ENCODE measurements at places on chromosomes 12 and 14.
A peak's percentile ranks its signal among the peaks of the same experiment; 100 is the strongest.

GRCh38 chr14:49971156-49972130 lies 78.6 kb downstream of the ARF6 start:
- peak; percentile 44 for DNase-seq

DNA sequence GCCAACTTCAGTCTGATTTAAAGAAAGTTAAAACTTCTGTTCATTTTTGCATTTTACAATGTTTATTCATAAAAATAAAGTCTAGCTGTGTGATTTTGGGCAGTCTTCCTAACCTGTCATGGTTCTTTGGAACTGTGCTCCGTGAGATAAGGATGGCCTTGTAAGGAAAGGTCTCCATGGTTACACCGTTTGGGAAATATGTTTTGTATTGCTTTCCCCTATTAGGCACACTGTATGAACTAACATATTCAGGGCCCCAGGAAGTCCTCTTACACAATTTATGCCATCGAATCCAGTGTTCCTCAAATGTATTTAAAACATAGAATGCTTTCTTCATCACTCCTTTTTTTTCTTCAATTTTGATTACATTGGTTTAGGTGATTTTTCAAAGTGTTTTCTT lies 54.5 kb downstream of the APAF1 start:
- no peak for DNase-seq

DNA sequence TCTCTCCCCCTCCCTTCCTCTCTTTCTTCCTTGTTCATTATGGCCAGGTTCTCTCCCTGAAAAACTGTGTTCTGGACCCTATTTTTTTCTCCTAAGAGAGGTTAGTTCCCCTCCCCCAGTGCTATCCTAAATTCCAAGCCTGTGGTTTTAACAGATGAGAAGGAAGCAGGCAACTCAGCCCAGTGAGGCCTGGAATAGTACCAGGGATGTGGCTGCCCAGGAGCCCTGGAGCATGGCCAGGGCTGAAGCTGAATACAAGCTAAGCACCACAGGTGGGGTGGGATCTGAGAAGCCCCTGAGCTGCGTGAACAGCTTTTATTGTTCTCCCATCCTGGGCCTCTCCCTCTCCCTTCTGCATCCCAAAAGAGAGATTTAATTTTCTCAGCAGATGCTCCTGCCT lies 1581.3 kb upstream of the TMEM132C start:
- no peak for DNase-seq

DNA sequence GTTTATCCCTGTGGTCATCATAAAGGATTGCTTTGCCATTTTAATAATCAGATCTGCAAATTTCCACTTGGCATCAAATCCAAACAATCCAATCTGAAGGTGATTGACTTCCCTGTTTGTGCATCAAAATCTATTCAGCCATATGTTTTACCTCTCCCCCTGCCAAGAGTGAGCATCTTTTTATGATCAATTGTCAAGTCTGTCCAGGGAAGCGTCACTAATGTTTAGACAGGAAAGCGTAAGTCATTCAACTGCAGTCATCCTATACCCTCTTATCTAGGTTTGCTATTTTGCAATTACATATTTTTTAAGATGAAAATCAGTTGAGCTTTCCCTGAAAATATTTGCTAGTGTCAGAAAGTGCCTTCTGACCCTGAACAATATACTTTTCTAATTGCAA lies 1224.1 kb upstream of the SEL1L start:
- no peak for DNase-seq

GRCh38 chr12:95116773-95117172 lies 43.4 kb upstream of the NR2C1 start:
- DNase-seq: no peak
